ENCODE measurements at places on chromosomes 2 and 18. TPM values are rescaled to one million over a fixed set of nuclear protein-coding genes. Genes with fewer than 3 reads are reported as not detected.

- DNase-seq, result no peak
Observed at GRCh38 chr2:29322011-29322410, 206.8 kb downstream of the CLIP4 start.

DNA sequence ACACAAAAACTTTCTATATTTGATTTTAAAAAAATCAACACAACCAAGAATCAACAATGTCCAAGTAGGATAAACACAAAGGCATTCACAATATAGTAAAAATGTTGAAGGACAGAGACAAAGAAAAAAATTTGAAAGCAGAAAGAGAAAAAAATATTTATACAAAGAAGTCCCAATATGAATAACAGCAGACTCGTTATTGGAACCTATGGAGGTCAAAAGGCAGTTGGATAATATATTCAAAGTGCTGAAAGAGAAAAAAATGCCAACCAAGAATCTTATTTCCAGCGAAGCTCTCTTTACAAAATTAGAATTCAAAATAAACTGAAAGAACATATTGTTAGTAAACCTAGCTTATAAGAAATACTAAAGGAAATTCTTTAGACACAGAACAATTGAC, 859.5 kb downstream of the LRP1B start:
- DNase-seq, result no peak

DNA sequence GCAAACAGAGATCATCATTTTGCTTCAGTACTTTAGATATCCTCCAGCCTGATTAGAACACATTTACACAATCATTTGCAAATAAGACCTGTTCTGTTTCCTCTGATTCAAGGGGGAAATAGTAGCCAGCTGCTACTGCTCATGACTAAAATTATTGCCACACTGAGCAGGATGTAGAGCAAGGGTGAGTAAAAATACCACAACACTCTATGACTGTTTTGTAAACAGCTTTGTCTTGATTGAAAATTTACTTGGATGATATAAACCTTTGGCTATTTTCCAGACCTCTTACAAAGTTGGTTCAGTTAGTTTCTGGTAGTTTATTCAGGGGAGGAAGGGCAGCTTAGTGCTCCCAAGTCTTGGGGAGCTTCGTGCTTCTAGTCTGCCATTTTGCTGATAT, 286.4 kb upstream of the CNTNAP5 start:
- no peak for DNase-seq

DNA sequence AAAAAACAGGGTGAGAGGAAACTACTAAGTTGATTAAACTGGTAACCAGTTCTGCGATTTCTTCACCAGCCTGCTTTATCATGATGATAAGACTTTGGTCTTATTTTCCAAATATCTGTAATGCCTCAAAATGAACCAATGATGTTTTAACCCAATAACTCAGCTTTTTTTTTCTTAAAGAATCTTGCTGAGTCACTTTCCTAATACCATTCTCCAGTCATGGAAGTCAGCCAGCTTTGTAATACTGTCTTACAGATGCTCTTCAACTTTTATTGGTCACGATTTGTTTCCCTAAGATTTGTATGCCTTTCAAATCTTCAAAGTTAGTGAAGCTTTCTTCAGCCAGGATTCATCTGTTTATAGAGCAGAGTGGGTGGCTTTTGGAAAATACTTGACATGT, 47.7 kb upstream of the SMIM21 start:
- no peak for DNase-seq

GRCh38 chr2:46050027-46050426, 247.2 kb upstream of the EPAS1 start:
- DNase-seq, result no peak

Gene WDR43
- total RNA-seq, result 58.0 TPM
